ENCODE measurements at places on chromosomes 3 and 15.

- DNase-seq: no peak
Observed at GRCh38 chr3:45551214-45552010, 43.1 kb upstream of the LIMD1 start.

DNA sequence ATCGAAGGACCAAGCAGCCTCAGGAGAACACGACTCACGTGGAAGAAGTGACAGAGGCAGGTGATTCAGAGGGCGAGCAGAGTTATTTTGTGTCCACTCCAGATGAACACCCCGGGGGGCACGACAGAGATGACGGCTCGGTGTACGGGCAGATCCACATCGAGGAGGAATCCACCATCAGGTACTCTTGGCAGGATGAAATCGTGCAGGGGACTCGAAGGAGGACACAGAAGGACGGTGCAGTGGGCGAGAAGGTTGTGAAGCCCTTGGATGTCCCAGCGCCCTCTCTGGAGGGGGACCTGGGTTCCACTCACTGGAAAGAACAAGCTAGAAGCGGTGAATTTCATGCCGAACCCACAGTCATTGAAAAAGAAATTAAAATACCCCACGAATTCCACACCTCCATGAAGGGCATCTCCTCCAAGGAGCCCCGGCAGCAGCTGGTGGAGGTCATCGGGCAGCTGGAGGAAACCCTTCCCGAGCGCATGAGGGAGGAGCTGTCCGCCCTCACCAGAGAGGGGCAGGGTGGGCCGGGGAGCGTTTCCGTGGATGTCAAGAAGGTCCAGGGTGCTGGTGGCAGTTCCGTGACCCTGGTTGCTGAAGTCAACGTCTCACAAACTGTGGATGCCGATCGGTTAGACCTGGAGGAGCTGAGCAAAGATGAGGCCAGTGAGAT lies 26.0 kb downstream of the SYNM start:
- DNase-seq: no peak

- no peak for DNase-seq
Observed at GRCh38 chr3:84717894-84718293, 240.9 kb upstream of the CADM2 start.

GRCh38 chr3:4834403-4834866 lies 144.8 kb upstream of the BHLHE40 start:
- no peak for DNase-seq

DNA sequence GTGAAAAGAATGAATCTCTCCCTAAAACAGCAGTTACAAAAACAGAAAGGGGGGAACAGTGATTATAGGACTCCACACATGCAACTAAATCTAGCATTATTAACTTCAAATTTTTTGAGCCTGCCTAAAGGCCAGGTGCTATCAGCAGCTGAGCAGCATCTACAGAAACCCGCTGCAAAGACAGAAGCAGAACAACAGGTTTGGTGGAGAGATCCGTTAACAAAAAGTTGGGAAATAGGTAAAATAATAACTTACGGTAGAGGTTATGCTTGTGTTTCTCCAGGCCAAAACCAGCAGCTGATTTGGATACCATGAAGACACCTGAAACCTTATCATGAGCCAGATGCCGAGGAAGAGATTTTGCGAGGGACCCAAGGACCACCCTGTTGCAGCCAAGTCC lies 201.6 kb upstream of the UBE3A start:
- DNase-seq: no peak

DNA sequence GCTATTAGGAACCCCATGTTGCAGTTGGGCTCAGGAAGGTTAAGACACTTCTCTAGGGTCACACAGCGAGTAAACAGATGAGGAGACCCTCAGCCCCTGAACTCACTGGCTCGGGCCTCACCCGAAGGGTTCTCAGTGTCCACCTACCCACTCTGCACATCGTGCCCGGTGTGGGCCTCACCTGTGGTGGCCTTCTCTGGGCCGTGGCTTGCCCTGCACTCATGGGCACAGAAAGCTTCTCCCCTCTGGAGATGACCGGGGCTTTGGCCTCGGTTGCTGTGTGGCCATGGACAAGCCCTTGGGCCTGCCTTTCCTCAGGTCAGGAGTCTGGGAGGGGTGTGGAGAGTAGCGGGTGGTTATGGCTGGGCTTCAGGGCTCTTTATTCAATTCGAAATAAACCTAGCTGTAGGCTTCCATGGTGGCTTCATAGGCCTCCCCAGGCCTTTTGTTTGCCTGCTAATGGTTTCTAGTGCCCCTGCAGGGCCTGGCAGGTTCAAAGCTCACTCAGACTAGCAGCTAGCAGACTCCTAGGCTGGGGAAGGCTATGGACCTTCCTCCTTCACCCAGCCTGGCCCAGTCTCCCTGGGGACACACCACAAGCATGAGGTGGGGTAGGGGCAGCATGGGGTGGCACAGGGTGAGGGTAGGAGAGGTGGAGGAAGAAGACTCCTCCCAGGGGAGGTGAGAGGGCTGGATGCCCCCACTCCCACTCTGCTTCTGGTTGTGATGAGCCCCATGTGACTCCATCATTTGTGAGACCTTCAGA lies 103.1 kb downstream of the LINGO1 start:
- DNase-seq: no peak

GRCh38 chr15:67884514-67885174 lies 44.8 kb upstream of the RNU6-1 start:
- peak; percentile 78 for DNase-seq

DNA sequence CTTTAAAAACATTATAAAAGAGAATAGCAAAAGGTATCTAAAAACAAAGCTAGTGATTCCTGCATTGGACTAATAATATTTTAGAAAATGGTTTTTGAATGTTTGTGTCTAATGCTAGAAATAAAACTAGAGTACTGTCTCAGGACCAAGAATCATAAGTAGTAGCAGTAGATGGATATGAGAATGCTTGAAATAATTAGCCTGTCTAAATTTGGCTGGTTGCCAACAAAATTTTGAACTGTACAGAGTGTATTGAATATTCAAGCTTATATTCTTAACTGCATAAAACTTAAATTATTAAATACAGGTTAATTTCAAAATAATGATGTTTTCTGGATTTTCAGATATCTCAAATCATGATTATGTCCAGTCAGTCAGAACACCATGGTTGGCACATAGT lies 14.0 kb downstream of the ABHD5 start:
- no peak for DNase-seq

DNA sequence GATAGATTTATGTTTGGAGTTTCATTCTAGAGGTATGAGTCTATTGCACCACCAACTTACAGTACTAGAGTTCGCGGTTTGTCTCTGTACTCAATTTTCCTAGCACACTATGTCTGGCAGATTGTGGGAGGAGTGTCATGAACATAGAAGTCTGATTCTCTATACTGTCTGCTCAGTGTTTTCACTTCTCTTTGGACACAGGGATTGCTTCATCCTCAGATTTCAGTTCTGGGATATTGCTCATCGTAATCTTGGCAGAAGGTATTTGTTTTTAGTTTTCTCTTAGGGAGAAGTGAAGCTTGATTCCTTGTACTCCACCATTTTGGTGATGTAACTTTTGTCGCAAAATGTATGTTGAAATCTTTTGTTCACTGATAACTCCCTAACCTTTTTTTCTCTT lies 27.8 kb upstream of the AZI2 start:
- no peak for DNase-seq

DNA sequence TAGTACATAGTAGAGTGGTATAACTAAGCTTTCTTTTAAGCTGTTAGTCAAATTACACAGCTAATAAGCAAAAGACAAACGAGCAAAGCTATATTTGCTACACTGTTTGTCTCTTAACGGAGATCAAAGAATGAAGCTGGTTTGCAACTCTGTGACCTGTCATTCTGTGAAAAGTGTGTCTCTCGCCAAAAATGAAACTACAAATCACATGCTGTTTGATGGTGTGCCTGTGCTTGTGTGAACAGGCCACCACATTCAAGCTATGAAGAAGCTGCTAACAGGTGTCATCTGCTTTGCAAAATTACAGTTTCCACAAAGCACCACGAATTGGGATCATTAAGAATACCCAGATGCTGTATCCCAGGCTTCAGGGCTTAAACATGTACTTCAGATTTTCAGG lies 667.8 kb upstream of the NAALADL2 start:
- no peak for DNase-seq

- DNase-seq: no peak
Observed at GRCh38 chr3:124748560-124749198, 18.4 kb downstream of the UMPS start.

DNA sequence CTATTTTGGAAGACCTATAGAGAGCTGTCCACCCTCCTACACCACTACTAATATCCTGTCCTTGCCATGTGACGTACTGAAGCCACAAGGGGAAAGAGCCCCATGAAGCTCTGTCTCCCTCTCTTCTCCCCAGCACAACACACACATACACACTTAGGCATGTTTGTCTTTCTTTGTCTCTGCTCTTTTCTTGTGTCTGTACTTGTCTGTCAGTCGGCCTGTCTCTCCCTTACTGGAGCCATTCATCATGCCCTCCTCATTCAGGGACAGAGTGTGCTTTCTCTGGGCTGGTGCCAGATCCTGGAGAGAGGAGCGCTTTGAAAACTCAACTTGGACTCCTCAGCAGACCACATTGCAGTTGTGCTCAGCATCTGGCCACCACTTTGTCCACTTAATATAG lies 47.6 kb downstream of the PSMD6 start:
- no peak for DNase-seq

DNA sequence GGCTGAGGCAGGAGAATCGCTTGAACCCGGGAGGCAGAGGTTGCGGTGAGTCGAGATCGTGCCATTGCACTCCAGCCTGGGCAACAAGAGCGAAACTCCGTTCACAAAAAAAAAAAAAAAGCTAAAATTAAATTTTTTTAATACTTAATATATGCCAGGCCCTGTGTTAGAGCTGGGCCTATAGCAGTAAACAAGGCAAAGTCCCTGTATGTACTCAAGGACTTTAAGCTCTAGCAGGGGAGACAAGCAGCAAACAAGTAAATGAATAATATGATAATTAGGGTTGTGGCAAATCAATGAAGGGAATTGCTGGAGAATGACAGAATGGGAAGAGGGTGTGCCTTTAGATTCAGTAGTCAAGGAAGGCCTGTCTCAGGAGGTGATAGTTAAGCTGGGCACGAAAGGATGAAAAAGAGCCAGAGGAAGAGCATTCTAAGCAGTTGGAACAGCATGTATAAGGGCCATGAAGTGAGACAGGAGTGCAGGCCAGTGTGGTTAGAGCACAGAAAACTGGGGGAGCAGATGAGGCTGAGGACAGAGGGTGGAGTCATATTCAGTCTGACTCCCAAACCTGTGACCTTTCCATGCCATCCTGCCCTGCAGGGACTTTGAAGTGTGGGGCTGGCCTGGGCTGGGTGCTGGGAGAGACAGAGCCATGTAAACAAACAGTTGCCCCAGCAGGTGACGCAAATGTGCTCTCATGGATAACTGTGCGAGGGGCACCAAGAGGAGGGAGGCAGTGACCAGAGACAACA lies 6.6 kb upstream of the RAF1 start:
- DNase-seq: no peak

DNA sequence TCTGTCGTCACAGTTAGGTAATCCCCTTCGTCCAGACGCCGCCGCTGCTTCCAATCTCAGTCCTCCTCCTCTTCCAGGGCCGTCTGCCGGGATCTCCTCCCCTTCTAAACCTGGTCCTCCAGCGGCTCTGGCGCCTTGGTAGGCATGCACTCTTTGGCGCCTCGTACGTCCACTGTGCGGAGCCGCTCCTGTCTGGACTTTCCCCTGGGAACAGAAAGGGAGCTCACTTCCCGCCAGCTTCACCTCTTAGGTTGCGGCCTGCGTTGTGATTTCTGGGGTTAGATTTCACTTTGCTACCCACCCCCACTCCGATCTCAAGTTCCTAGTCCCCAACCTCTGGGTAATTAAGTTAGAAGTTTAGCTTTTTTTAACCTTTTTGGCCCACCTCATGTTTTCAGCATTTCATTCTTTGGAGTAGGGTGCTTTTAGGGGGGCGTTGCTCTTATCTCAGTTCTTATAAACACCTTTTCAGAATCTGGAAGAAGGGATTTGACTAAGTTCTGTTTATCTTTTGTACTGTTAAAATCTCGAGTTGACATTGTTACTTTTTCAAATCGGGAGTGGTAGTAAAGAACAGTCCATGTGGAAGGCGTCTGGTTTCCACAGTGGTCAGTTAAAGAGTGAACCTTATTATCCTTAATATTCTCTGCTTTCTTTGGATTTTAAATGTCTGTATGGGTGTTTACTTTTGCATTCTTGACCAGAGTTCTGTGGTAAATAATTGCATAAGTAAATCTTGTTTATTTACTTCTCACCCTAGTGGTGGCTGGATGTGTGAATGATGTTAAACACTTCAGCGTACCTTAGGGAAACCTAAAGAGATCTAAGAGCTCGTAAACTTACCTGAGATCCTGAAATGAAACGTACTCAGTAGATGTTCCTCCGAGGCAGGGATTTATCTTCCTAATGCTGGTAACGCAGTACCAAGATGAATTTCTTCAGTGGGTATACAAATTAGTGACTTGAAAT lies 611 bp downstream of the CTDSPL2 start:
- peak; percentile 79 for DNase-seq

DNA sequence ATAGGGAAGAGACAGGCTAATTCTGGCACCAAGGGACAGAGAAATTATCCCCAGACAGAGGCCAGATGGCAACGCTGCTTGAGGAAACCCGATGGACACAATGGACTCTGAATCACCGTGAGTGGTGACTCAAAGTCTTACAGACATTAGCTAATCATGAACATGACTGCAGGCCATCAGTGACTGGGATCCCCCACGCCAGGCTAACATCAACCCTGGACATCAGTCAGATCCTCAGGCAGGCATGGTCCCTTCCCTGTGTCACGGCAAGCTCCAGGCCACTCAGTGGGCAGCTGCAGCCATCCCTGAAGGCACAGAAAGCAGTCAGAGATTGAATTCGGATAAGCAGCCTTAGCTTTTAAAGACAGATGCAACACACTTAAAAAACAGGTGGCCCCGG lies 23.8 kb upstream of the OXTR start:
- no peak for DNase-seq

GRCh38 chr3:147359177-147360050 lies 46.9 kb downstream of the ZIC4 start:
- no peak for DNase-seq

GRCh38 chr15:95690631-95691340 lies 639.7 kb upstream of the NR2F2 start:
- no peak for DNase-seq

DNA sequence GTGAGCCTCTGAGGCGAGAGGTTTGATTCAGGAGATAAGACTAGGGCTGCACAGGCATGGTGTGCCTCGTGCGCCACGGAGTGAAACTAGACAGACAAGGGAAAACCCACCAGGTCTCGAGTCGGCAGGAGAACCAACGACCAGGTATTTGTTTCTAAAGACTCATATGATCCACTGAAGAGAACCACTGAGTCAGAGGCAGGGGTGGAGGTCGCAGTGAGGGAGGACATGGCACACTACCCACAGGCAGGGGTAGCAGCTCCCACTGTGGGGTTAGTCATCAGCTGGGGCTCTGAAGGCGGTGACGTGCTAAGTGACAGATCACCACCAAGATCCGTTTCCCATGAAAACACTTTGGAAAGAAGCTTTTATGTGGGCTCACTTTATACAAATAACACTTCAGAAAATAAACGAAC lies 45.7 kb downstream of the CHSY1 start:
- DNase-seq: no peak

DNA sequence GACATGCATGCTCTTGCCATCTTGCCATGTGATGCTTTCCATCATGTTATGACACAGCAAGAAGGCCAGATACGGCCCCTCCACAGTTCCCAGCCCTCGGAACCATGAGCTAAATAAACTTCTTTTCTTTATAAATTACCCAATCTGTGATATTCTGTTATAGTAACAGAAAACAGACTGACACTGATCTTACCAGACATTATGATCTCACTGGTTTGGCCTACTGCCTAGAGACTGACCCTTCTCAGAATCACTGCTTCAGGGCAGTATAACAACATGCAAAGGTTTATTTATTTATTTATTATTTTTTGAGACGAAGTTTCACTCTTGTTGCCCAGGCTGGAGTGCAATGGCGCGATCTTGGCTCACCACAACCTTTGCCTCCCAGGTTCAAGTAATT lies 14.0 kb downstream of the ZNF619 start:
- no peak for DNase-seq

All from Karpas-422 (cell line).